ENCODE measurements at places on chromosomes 7 and 10. TPM values are rescaled to one million over a fixed set of nuclear protein-coding genes. Genes with fewer than 3 reads are reported as not detected.
A peak's percentile ranks its signal among the peaks of the same experiment; 100 is the strongest.

- DNase-seq: no peak
Observed at GRCh38 chr7:70435634-70436033, 696.3 kb upstream of the GALNT17 start.

MYO1G gene
- total RNA-seq: 465 TPM

OR13A1 gene
- not detected for total RNA-seq

GRCh38 chr7:106658316-106659165, 2.4 kb downstream of the CCDC71L start:
- no peak for DNase-seq

ELN gene
- 0.10 TPM for total RNA-seq

- DNase-seq: peak; percentile 91
Observed at GRCh38 chr7:151838861-151839381, 38.0 kb downstream of the PRKAG2 start.

RPEL1 gene
- not detected for total RNA-seq

IDI2 gene
- not detected for total RNA-seq
